ENCODE measurements at places on chromosomes 7 and 10. TPM values are rescaled to one million over a fixed set of nuclear protein-coding genes. Genes with fewer than 3 reads are reported as not detected.

The PPIA gene
- 796 TPM for total RNA-seq

The NHLRC2 gene
- total RNA-seq: 43.9 TPM

DNA sequence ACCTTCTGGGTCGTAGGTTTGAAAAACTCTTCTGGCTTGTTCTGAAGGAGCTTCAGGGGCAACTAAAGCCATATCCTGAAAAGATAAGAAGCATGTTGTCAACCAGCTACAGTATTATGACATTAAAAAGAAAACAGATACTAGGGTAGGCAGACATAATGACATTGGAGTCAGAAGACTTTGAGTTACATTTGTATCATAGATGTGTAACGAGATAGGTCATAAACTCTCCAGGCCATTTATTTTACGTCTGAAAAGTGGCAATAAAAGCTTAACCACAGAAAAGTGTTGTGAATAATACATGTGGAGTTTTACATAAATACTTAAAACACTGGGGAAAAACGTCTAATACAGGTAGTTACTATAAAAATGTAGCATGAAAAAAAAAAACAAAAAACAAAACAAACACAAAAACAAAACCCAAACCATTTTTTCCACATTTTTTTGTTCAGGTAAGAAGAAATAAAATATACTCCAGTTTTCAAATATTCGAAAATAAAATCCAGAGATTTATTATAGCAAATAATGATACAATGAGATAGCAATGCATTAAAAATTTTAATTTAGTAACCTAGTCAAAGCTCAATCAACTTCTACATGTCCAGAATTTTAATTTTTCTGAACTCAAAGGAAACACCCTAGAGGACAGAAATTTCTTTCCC is 64.1 kb downstream of the MINDY3 start:
- no peak for DNase-seq

GRCh38 chr7:112150823-112151641 is 55.2 kb downstream of the DOCK4 start:
- no peak for DNase-seq

All from ovary (tissue), 10 donors.